ENCODE measurements at places on chromosomes 16 and 17.
A peak's percentile ranks its signal among the peaks of the same experiment; 100 is the strongest.

DNA sequence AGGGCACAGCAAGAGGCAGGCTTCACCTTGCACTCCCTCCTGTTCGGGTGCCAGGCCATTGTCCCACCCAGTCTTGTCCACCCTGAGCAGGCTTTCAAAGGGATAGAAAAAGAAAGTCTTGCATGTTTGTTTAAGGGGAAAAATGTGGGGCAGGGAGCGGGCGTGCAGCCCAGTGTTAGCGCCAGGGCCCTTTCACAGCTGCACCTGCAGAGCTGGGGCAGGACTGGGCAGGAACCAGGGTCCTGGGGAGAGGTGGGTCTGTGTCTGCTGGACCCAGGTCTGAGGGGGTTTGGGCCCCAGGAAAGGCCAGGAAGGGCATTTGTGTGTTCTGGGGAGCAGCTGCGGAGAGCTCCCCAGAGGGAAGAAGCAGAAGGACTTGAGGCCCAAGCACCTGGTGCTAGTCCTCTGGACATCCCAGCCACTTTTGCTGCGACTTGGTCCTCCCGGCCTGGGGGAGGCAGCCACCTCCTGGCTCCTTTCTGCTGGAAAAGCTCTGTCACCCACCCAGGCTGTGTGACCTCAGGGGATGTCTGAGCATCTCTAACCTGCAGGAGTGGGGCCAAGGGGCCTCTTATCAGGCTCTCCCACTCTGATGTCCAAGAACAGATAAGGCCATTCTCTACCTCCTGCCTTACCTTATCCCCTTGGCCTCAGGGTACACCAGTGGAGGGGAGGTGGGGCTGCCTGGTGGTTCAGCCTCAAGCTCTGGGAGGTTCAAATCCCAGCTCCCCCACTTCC, 44.7 kb downstream of the PSME3IP1 start:
- DNase-seq = no peak

DNA sequence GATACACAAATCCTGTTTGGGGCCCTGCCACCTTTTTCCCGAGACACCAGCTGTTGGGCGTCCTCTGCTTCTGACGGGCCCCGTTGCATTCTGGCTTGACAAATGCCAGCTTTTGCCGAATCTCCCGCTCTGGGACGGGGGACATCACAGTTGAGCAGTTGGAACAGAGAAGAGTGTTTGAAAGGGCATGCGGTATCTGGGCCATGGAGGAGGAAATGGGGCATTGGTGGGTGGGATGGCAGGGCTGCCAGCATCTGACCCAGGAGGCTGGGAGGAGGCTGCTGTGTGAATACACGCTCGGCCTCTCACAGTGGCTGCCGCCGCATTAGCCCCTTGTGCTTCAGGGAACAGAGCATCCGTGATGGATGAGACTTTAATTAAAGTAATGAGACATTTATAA, 184.3 kb upstream of the TNRC6C start:
- DNase-seq = no peak

DNA sequence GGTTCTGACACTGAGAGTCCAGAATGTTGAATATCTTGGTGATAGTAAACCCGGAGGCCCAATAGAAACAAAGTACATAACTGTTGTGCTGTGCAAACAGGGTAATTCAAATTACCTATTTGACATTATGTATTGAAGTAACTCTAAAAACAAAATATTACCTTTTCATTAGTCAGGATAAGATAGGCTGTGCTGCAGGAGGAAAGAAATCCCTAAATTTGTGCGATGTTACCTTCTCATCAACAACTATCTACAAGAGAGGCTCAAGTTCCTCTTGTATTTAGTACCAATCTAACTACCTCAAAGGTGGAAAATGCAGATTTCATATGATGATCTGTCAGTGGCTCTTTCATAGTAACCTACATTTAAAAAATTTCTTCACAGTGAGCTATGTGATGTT, 367.2 kb downstream of the ZFHX3 start:
- no peak for DNase-seq

GRCh38 chr17:50728881-50729765, 9.7 kb downstream of the LUC7L3 start:
- no peak for DNase-seq

- no peak for DNase-seq
These were observed 82.6 kb downstream of the CDK5R1 start for GRCh38 chr17:32569171-32570080.

DNA sequence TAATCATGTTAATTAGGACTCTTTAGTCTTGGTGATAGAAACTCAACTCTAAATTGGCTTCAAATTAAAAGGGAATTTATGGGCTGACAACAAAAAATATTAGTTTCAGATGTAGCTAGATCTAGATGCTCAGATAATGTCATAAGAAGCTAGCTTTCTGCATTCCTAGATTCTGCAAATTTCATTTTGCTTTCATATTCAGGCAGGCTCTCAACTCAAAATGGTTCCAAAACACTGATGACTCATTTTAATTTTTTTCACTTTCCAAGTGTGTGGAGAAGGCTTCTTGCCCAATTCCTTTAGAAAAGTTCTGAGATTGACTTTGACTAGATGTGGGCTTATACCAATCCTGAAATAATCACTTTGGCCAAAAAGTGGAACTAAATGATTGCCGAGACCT, 236.7 kb upstream of the GOT2 start:
- peak; percentile 17 for DNase-seq

GRCh38 chr17:27322690-27323508, 29.0 kb downstream of the WSB1 start:
- DNase-seq = no peak

- DNase-seq = no peak
These were observed 17.4 kb downstream of the GAA start for GRCh38 chr17:80118601-80119270.

- DNase-seq = no peak
These were observed 55.9 kb downstream of the MYO18A start for GRCh38 chr17:29124135-29124924.

GRCh38 chr16:14041164-14041563, 30.0 kb upstream of the MRTFB start:
- no peak for DNase-seq

- DNase-seq = no peak
These were observed 13.4 kb upstream of the CRHR1 start for GRCh38 chr17:45770632-45771270.

GRCh38 chr16:3461151-3461550, 17.7 kb downstream of the NAA60 start:
- no peak for DNase-seq

GRCh38 chr17:78714534-78714933, 67.5 kb downstream of the CYTH1 start:
- DNase-seq = no peak

- no peak for DNase-seq
These were observed 50.3 kb downstream of the SCNN1G start for GRCh38 chr16:23232806-23233205.

GRCh38 chr16:56109205-56109604, 82.1 kb upstream of the GNAO1 start:
- no peak for DNase-seq

GRCh38 chr17:145671-146541, 8.5 kb downstream of the SCGB1C2 start:
- DNase-seq = no peak

DNA sequence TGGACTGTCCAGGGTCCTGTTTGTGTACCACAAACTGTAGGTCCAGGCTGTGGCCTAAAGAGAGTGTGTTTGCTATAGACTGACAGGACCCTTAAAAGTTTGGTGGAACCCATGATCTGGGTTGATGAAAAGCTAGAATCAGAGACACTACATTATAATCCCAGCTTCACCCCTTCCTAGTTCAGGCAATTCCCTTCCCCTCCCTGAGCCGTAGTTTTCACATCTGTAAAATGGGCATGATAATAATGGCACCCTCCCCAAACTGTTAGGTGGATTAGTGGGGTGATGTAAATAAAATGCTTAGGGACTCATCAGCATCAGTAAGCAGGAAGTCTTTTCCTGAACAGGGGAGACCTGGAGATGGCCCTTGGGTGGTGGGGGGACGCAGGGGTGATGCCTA, 2.5 kb downstream of the SCNN1B start:
- DNase-seq = no peak

GRCh38 chr16:77556201-77556873, 121.5 kb upstream of the ADAMTS18 start:
- no peak for DNase-seq

GRCh38 chr16:77213542-77214106, 14.4 kb downstream of the SYCE1L start:
- peak; percentile 87 for DNase-seq

DNA sequence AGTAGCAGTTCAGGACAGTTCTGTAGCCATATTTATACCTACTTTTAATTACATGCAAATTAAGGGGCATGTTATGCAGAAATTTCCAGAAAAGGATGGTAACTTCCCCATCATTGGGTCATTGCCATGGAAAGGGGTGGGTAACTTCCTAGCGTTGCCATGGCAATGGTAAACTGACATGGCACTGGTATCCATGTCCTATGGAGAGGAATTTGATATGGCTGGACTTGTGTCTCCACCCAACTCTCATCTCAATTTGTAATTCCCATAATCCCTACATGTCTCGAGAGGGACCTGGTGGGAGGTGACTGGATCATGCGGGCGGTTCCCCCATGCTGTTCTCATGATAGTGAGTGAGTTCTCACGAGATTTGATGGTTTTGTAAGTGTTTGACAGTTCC, 35.6 kb upstream of the CACNG4 start:
- no peak for DNase-seq

DNA sequence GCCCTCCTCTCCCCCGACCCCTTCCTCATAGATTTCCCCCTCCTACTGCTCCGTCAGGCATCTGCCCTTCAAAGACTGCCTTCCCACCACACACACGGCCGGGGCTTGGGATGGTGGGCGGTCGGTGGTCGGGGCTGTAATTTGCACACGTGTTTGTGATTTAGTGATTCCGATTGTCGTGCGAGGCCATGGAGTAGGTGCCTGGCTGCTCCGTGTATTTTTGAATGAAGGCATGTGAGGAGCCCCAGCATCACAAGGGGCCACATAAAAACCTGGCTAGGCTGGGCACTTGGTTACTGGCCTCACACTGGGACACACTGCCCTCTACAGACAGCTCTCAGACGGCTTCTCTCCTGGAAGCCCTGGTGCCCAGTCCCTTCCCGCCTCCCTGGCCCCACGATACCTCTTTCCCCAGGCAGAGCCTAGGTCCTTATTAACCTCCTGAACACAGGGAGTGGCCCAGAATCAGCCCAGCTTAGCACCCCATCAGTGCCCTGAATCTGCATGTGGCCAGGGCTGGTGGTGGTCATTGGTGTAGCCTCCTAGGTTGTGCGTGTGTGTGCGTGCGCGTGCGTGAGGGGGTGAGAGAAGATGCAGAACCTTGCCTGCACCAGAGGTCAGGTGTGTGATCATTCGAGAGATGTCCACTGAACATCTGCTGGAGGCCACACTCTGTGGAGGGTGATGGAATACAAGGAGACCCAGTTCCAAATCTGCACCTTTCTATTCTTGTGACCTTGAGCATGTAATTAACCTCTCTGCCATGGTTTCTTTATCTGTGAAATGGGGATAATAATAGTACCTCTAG, 1.3 kb upstream of the SOCS1 start:
- peak; percentile 58 for DNase-seq

DNA sequence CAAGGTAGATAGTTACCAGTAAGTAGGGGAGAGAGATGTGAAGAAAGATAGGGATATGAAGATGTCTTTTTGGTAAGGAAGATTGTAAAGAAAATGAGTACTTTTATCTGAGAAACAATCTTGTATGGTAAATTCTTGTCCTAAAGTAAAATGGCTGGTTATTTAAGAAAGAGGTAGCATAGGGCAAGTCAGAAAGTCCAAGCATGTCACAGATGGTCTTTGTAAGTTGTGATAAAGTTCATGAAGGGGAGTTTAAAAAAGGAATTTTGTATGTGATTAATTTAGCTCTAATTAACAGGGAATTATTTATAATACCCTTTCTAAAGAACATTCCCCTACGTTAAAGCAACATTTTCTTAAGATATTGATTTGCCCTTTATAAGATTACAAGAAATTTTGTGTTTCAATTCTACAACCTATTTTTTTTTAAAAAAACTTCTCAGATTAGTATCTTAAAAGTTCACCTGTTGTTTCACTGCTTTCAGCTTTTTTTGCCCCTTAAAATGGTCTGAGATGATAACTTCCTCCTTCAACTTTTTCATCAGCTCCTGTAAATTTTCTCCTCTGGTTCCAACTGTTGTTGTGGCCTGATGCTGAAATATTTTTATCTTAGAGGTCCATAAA, 16.2 kb upstream of the CPHXL start:
- DNase-seq = no peak

GRCh38 chr17:7497636-7498035, 13.5 kb downstream of the POLR2A start:
- DNase-seq = no peak

DNA sequence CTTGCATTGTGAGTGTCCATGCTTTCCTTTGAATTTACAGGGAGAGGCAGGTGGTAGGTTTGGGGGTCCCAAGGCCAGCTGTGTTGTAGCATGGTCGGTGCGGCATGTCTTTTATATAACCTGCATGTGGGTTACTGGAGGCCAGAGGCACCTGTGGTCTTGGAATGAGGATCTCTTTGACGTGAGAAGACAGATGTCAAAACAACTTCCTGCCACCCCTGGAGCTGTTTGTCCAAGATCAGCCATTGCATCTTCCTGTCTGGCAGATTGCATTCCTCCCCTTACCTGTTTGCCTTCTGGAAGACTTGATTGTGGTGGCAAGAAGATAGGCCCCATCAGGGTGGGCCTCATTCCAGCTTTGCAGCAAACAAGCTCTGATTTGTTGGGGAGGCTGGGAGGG, 175.1 kb downstream of the MSI2 start:
- DNase-seq = no peak

GRCh38 chr17:3919123-3919624, 2.9 kb upstream of the P2RX1 start:
- DNase-seq = no peak

GRCh38 chr16:75378616-75379015, 54.7 kb downstream of the CFDP1 start:
- no peak for DNase-seq
